ENCODE measurements at places on chromosomes 13 and 19. TPM values are rescaled to one million over a fixed set of nuclear protein-coding genes. Genes with fewer than 3 reads are reported as not detected.

The SPINT2 gene
- total RNA-seq, result 0.48 TPM

The SLC25A15 gene
- total RNA-seq, result 17.8 TPM

- no peak for DNase-seq
Measured at GRCh38 chr13:73608711-73609485, 525.3 kb downstream of the KLF12 start.

DNA sequence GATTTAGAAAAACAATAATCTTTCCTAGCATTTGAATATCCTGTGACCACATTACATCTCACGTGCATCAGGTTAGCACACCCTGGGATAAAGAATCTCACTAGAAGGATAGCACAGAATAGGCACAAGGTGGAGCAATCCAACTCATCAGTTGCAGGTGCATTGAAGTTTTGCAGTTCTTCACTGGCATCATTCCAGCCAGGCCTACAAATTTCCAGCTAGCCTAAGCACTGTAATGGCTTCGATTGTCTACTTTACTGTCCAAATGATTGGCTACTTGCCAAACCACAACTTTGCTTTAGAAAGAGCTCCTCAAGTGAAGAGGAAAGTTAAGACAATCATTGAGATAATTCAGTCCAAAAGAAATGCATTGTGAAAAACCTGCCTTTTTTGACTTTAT lies 89.5 kb downstream of the SPRY2 start:
- peak; percentile 78 for DNase-seq

DNA sequence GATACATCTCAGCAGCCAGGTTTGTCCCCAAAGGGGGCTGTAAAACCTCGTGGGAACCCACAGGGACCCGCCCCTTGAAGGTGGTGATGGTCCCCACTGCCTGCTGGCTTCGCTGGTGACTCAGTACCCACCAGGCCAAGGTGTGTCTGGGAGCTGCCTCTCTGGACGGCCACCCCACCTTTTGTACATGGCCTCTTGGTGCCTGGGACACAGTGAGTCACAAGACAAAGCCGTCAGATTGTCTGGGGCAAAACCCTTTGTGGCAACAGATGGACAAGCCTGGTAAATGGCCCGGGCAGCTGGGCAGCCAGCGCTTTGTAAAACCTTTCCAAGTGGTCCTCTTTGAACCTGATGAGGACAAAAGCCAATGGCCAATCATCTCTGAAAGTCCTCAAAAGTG lies 27.9 kb upstream of the KLF2 start:
- DNase-seq, result peak; percentile 55

DNA sequence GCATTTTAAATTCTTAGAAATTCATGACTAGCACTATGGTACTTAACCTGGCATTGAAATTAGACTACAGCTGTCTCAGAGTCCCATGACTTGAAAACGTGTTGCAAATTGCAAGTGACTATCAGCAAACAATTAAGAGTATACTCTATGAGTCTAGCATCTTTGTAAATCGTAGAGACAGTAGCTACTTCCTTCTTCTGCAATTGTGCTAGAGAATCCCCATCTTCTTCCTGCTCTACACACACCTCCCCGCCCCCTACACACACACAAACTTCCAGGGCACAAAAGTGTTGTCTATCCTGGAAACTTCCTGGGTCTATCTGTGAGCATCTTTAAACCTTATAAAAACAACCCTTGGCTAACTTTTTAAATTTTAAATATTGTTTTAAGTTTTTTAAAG lies 35.2 kb upstream of the MIR17HG start:
- no peak for DNase-seq

Measured in RPMI7951 (cell line).